ENCODE measurements at places on chromosomes 16 and 17.

DNA sequence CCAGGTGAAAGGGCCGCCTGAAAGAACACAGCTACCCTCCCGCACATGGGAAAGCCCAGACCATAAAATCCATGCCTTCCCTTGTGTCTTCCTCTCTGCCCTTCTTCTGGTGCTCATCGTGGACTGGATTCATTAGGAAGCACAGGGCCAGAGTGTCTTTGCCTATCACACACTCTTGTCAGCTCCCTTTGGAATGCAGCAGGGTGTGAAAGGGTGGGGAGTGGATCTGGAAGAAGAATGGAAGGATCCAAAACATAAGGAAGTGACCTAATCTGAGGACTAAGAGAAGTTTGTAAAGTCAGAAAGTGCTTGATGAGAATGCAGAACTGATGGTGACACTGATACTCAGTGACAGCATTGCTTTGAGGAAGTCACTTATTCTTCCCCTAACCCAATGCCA is 1147.3 kb upstream of the GOT2 start:
- DNase-seq: no peak

- no peak for DNase-seq
Observed at GRCh38 chr16:14608111-14608566, 21.9 kb downstream of the PARN start.

DNA sequence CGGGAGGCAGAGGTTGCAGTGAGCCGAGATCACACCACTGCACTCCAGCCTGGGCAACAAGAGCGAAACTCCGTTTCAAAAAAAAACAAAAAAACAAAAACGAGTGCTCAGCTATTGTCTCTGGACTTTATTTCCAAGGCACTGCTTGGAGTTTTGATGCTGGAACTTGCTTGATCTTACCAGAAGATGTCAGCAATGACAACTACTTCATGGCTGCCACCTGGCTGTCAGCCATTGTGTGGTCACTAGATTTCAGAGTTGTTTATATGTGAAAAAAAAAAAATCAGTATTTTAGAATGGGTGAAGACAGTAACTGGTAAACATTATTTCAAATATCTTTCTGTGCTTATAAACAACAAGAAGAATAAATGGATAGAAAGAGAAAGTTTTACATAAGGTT is 26.3 kb upstream of the OR4D1 start:
- DNase-seq: no peak

- DNase-seq: no peak
Observed at GRCh38 chr17:33057564-33057963, 65.9 kb downstream of the SPACA3 start.

DNA sequence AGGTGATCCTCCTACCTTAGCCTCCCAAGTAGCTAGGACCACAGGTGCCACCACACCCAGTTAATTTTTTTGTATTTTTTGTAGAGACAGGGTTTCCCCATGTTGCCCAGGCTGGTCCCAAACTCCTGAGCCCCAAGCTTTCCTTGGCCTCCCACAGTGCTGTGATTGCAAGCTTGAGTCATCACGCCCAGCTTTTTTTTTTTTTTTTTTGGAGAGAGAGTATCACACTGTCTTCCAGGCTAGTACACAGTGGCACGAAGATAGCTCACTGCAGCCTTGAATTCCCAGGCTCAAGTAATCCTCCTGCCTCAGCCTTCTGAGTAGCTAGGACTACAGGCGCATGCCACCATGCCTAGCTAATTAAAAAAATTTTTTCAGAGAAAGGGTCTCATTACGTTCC is 27.2 kb downstream of the HEATR9 start:
- no peak for DNase-seq

GRCh38 chr17:28471531-28472342 is 1.7 kb upstream of the SLC13A2 start:
- no peak for DNase-seq

DNA sequence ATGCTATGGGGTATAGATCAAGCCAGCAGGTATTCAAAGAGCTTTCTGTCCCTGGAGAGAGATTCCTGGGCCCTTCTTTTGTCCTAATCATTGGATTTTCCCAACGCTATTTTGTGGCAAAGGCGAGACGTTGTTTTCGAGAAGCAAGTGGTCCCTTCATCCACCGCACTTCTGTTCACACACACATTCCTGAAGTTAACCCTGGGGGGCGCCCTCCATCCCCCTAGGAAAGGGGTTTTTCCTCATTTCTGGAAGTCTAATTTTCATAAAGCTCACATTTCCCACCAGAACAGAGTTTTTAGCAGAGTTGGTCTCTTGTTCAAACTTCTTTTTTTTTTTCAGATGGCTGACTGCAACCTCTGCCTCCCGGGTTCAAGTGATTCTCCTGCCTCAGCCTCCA is 11.9 kb downstream of the SCGB1C2 start:
- no peak for DNase-seq

- no peak for DNase-seq
Observed at GRCh38 chr16:87534030-87534653, 41.3 kb upstream of the ZCCHC14 start.

DNA sequence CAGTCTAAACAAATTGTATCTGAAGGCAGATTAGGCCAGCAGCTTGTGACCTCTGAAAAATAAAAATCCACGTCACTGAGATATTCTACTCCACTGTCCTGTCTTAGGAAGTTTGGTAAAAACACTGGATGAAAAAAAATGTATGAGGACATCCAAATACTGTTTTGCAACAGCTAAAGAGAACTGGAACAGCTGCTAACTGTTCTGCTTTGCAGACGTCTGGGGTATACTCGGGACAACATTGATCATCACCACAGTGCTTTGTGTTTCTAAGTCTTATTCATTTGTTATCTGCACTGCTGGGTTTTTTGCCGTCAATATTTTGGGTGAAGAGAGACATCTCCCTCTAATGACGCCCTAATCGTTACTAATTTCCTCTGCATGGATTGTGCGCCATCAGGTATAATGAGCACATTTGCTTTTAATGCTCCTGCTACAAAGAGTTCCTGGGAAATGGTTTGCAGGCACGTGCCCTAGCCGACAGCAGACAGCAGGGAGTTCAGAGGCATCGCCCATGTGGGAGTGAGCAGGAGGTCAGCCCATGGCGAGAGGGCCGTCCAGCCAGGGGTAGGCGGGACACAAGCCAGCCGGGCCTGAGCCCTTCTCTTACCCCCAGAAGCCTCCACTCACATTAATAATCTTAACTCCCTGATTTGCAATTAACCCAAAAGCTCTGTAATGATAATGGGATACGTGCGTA is 87.0 kb downstream of the CBLN1 start:
- no peak for DNase-seq

GRCh38 chr16:23316634-23317265 is 14.6 kb downstream of the SCNN1B start:
- DNase-seq: no peak

GRCh38 chr16:12440228-12440530 is 363.5 kb downstream of the CPPED1 start:
- DNase-seq: no peak

GRCh38 chr16:28155293-28155692 is 56.5 kb downstream of the XPO6 start:
- no peak for DNase-seq

DNA sequence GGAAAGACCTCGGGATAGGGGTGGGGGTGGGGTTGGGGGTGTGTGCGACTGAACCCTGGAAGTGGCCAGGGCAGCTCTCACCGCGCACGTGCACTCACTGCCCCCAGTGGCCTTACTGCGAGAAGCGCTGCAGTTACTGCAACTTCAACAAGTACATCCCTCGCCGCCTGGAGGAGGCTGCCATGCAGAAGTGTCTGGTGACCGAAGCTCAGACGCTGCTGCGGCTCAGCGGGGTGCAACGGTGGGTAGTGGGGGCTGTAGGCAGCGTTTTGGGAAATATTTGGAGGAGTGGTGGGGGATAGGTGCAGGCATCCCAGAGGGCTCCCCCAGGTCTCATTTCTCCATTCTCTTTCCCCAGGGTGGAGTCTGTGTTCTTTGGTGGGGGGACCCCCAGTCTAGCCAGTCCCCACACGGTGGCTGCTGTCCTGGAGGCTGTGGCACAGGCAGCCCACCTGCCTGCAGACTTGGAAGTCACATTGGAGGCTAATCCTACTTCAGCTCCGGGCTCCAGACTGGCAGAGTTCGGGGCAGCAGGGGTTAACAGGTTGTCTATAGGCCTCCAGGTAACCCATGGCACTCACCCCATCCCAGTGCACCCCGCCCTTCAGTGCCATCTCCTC is 972 bp downstream of the RSAD1 start:
- DNase-seq: peak; percentile 83

GRCh38 chr16:85187447-85187846 is 75.2 kb upstream of the CIBAR2 start:
- no peak for DNase-seq

- DNase-seq: no peak
Observed at GRCh38 chr16:3637371-3637923, 17.0 kb upstream of the DNASE1 start.

GRCh38 chr17:55348749-55349354 is 72.8 kb downstream of the MMD start:
- DNase-seq: no peak

- DNase-seq: no peak
Observed at GRCh38 chr17:46194393-46195216, 1.4 kb upstream of the KANSL1 start.

DNA sequence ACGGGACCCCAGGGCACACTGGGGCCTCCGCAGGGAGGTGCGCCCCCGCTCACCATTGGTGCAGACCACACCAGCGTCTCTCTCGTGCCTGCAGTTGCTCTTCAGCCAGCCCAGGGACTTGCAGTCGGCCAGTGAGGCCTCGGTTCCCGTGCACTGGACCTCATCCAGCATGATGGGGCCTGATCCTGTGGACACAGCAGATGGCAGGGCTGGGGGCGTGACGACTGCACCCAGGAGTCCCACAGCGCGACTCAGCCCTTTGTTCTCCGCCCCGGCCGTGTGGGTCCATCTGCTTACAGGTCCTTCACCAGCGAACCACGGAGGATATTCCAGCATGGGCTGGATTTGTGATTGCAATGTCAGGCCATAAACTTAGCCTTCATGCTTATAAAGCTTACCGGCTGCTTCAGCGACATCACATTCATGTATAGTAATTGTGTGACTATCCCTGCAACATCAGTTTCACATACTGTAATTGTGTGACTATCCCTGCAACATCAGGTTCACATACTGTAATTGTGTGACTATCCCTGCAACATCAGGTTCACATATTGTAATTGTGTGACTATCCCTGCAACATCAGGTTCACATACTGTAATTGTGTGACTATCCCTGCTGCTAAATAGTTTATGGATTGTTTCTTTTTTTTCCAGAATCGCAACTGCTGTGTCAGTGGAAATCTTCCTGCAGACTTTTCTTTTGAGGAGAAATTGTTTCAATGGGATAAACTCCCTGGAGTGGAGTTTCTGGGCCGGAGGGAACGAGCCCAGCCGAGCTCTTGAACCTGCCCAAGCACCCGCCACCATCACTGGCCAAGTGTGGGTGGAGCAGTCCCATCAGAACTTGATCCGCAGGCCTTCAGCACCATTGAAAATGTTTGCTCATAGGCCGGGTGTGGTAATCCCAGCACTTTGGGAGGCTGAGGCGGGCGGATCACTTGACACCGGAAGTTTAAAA is 4.8 kb downstream of the LGALS3BP start:
- peak; percentile 78 for DNase-seq

DNA sequence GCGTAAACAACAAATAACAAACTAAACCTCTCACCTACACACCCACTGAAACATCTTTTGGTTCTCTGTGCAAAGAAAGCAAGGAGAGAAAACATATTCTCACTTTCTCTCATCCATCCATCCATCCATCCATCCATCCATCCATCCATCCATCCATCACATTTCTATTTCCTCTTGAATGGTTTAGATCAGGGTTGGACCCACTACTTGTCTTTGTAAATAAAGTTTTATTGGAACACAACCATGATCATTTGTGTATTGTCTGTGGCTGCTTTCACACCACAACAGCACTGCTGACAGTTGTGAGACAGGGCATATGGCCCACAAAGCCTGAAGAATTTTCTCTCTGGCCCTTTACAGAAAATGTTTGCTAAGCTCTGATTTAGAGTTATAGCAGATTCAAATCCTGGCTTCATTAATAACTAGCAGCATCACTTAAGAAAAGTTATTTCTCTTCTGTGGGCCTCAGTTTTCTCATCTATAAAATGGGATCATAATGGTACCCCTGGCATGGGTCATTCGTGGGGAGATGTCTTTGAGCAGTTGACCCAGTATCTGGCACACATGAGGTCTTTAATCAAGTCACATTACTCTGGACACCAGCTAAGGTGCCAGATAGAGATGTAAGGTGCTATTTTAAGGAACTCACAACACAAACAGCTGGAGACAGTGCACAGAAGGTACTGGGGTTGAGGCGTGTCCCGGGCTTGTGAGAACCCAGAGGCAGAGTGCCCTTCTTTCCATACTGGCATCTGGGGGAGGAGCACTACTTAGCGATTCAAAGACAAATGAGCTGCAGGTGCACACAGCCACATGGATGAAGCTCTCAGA is 146.3 kb downstream of the CMIP start:
- DNase-seq: no peak

GRCh38 chr17:5209396-5209795 is 17.7 kb upstream of the ZNF594 start:
- DNase-seq: no peak

DNA sequence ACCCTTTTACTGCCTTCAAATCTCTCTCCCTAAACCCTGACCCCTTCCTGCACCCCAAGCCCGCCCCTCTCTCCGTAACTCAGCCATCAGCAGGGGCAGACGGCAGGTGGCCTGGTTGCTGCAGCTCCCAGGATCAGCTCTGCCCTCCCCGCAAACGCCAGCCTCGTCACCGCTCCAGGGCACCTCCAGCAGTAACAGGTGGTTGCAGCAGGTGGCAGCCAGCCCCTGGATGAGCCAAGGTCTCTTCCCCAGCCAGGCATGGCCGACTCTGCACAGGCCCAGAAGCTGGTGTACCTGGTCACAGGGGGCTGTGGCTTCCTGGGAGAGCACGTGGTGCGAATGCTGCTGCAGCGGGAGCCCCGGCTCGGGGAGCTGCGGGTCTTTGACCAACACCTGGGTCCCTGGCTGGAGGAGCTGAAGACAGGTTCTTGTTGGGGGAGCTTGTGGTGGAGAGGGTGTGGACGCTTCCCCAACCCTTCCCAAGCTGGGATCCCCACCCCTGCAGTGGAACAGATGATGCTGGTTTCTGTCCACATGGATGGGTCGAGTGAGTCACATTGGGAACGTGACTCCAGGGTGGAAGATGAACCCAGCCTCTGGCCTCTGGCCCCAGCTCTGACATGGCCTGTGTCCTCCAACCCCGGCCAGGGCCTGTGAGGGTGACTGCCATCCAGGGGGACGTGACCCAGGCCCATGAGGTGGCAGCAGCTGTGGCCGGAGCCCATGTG is 558 bp downstream of the HSD3B7 start:
- DNase-seq: no peak

- no peak for DNase-seq
Observed at GRCh38 chr17:18234853-18235380, 9.5 kb downstream of the LLGL1 start.

- no peak for DNase-seq
Observed at GRCh38 chr16:83899978-83900377, 1.1 kb downstream of the MLYCD start.
